ENCODE measurements at places on chromosomes 16 and 17.
A peak's percentile ranks its signal among the peaks of the same experiment; 100 is the strongest.

- DNase-seq: no peak
These were observed 101.7 kb downstream of the MAP2K6 start for GRCh38 chr17:69516225-69516624.

DNA sequence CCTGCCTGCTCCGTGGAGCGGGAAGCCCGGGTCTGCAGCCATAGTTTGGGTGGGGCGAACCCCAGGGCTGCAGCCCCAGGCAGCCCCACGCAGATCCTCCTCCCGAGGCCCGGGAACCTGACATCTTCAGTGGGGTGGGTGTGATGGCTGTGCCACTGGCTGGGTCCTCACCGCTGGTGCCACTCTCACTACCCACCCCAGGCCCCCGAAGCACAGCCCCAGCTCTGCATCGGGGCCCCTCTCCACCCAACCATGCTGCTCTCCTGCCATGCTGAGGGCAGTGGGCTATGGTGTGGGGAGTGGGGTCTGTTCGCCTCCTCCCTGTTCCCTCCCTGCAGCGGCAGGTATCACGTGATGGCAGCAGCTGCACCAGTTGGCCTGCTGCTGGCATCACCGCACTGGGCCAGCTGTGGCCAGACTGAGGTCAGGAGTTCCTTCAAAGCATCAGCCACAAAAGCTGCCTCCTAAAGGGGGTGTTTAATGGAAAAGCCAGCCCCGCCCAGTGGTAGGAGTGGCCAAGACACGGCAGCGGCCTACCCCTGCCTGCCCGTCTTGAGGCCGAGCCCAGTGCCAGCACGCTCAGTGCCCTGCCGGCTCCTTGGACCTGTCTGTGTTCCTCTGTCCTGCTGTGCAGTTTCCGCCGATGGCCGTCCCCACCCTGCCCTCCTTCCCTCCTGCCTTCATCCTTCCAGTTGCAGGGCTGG lies 10.8 kb downstream of the KCTD5 start:
- no peak for DNase-seq

- DNase-seq: no peak
These were observed 75.9 kb upstream of the RNU2-1 start for GRCh38 chr17:43309505-43310332.

DNA sequence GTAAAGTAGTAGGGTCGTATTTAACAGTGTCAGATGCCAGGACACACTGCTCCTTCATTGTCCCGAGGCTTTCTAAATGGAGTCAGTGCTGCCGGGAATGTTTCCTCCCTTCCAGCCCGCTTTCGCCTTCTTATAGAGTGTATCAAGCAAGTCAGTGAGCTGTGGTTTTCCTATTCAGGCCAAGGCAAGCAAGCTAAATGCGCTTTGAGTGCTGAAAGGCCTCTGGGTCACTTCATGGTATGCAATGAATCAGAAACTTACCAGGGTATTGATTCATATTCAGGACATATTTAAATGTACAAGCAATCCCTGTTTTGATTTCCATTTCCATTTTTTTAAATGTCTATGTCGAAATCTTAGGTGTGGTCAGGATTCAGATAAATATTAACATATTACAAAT lies 327.9 kb upstream of the SOX9 start:
- no peak for DNase-seq

DNA sequence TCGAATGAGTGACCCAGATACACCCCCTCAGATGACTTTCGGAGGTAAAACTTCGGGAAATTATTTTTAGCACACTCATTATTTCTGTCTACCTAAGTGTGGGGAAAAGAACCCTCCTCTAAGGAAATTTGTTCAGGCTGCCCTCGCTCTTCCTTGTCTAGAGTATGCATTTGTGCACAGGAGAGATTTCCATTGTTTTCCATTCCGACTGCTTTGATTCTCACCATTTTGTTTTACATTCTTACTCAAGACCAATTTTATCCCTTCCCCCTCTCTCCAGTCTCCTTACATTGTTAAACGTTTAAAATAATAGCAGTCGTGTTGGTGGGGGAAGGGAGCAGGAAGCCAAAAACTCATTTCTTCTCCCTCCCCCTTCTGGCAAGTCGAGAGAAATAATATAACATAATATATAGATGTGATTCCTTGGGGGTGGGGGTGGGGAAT lies 1.5 kb upstream of the CHD3 start:
- DNase-seq: no peak

GRCh38 chr17:67050471-67051154 lies 6.3 kb downstream of the CACNG1 start:
- DNase-seq: no peak

GRCh38 chr17:20059728-20060188 lies 50.6 kb downstream of the SPECC1 start:
- no peak for DNase-seq

GRCh38 chr16:87802670-87803069 lies 36.9 kb upstream of the KLHDC4 start:
- DNase-seq: no peak

DNA sequence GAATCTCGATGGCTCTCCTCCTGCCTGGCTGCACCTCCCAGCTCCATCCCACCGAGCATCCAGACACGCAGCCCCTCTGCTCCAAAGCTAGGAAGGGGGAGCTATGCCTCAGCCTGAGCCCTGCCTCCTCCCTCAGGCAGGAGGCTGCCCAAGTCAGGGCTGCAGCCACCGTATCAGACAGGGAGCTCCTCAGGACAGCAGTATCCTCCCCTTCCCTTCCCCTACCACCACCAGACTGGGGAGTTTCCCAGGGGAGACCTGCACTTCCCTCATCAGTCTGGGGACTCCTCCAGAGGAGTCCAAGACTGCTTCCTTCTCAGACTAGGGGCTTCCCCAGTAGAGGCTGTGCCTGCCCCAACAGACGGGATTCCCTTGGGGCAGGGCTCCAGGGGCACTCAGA lies 17.5 kb downstream of the TMEM132E start:
- DNase-seq: no peak

GRCh38 chr17:21252289-21252795 lies 868 bp downstream of the NATD1 start:
- no peak for DNase-seq

GRCh38 chr17:13947499-13947898 lies 121.8 kb upstream of the COX10 start:
- no peak for DNase-seq

DNA sequence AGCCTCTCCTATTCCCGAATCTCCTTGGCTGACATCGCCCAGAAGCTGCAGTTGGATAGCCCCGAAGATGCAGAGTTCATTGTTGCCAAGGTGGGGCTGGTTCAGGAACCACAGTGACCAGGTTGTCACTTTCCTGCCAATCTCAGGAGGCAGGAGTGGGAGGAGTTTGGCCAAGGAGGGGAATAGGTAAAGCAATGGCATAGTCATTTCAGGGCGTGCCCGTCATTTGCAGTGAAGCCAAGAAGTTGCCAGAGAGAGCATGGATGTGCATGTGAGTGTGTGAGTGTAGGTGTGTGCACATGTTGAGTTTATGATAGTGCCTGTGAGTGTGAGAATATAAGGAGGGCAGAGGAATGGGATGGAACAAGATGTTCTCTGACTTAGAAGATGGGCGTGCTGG lies 14.8 kb downstream of the PSMD3 start:
- DNase-seq: no peak

GRCh38 chr17:49298371-49298976 lies 63.6 kb downstream of the ZNF652 start:
- no peak for DNase-seq

DNA sequence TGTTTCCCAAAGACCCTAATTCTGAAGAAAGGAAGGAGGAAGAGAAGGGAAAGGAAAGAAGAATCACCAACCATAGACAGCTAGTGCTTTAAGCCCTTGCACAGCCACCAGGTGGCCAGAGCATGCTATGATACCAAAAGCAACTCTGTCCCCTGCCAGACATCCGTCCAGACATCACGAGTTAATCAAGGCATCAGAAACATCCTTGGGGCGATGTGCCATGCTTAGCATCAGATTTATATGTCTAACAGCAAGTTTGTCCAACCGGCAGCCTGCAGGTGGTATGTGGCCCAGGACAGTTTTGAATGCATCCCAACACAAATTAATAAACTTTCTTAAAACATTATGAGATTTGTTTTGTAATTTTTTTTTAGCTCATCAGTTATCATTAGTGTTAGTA lies 2.9 kb upstream of the CRYBA1 start:
- DNase-seq: no peak

DNA sequence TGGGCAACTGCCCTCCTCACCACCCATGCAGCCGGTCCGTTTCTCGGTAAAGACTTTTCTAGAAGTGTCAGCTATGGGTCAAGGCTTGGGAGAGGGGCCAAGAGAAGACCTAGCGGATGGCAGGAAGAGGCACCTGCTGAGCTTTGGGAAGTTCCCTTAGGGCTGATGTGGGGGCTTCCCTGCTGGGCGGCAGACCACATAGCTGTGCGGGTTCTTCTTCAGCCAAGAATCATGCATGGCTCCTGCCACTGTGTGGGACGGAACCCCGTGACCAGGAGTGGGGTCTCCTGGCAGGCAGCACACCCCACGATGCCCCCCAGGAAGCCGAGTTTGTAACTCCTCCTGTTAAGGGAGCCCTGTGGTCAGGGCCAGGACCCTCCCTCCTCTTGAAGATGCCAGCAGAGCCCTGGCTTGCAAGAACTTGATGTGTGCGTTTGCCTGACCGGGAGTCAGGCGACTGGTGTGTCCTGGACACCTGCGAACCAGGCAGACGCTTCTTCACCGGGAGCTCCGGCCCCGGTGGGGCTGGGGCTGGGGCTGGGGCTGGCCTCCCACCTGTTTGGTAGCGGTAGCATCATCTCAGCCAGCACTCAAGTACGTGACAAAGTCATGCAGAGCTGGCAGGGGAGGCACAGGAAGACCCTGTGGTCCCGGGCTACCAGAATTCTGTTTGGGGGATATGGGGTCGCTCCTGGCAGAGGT lies 17.7 kb upstream of the SLC38A10 start:
- no peak for DNase-seq

DNA sequence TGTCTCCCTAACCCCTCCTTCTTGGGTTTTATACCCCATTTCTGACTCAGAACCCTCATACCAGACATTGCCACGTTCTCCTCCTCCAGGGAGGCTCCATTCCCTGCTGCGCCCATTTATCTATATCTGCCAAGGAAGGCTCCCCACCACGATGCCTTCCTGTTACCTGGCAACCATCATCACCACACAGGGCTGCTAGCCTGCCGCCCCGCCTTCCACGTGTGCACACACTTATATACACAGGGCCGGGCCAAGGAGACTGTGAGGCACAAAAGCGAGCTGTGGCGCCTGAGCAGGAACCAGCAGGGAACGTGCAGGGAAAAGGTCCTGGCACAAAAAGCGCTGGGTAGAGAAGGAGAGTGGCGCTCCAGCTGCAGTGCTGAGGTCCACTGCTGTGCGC lies 261.8 kb downstream of the CBLN1 start:
- DNase-seq: no peak

GRCh38 chr17:51793686-51794085 lies 364.8 kb downstream of the CA10 start:
- no peak for DNase-seq

DNA sequence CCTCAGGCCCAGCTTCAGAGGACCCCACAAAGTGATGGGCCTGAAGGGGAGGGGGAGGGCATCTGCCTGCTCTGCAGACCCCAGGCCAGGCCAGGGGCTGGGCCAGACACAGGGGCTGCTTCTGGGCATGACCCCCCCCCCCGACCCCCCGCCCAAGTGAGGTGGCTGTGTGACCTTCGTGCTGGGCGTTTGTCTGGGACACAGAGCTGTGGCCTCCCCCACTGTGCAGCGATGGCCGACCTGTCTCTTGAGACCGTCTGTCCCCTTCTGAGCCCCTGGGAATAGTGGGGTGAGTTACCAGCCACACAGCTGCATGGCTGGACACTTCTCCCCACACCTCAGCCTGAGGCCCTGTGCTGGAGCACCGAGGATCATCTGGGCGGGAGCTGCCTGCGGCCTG lies 34.8 kb upstream of the GNG13 start:
- no peak for DNase-seq

GRCh38 chr17:36900160-36900512 lies 37.1 kb upstream of the LHX1 start:
- DNase-seq: no peak

DNA sequence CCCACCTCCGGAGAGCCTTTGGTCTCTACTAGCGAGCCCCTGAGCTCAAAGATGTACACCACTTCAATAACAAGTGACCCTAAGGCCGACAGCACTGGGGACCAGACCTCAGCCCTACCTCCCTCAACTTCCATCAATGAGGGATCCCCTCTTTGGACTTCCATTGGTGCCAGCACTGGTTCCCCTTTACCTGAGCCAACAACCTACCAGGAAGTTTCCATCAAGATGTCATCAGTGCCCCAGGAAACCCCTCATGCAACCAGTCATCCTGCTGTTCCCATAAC lies 702 bp downstream of the SPN start:
- no peak for DNase-seq

- DNase-seq: no peak
These were observed 29.6 kb downstream of the TNRC6A start for GRCh38 chr16:24759006-24759405.

- DNase-seq: peak; percentile 43
These were observed 36.1 kb upstream of the ZC3H18 start for GRCh38 chr16:88533932-88534637.

GRCh38 chr16:10090816-10091215 lies 91.4 kb downstream of the GRIN2A start:
- DNase-seq: no peak
